ENCODE measurements at places on chromosomes 12 and 14.

- no peak for DNase-seq
These were observed 44.9 kb downstream of the KTN1 start for GRCh38 chr14:55624913-55625312.

DNA sequence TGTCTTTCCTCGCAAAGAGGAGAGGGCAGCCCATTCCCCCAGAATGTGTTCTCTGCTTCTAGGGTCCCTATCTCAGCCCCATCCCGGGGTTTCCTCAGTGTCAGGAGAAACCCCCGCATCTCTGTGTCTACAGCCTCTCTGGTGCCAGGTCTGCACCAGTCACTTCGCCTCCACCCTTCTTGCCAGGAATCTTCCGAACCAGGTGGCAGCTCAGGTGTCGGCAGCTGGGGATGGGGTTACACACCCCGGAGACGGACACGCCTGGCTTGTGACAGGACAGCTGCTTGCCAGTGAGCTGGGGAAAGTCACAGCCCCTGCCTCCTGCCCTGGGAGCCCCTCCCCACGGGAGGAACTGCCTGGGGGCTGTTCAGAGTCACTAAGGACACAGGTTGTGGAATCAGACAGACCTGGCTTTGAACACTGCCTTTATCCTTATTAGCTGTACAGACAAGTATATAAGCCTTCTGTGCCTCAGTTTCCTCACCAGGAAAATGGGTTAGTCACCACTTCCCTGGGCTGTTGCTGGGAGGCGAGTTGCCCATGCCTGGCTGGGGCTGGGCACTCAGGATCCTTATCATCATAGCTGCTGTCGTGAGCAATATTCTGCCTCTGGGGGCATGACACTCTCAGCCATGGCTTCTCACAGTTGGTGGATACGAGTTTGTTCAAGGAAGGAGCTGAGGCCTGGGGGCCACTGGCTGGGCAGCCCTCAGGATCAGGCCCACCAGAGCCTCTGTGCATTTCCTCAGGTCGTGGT is 10.8 kb downstream of the HIP1R start:
- DNase-seq, result no peak

DNA sequence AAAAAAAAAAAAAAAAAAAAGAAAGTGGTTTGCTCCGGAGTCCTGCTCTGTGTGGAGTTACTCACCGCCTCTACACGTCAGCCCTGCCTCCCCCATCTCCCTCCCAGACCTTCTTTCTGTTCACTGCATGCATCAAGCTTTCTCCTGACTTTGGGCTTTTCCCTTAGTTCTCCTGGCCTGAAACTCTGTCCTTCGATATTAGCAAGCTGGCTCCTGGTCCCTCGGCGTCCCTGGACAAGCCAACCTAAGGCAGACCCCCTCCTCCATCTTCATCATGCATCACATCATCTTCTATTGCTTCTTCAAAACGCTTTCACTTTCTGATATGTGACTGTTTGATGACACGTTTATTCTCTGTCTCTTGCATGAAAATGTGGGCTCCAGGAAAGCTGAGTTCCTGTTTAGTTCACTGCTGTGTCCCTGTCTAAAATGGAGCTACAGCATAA is 40.6 kb downstream of the SLC15A4 start:
- no peak for DNase-seq

DNA sequence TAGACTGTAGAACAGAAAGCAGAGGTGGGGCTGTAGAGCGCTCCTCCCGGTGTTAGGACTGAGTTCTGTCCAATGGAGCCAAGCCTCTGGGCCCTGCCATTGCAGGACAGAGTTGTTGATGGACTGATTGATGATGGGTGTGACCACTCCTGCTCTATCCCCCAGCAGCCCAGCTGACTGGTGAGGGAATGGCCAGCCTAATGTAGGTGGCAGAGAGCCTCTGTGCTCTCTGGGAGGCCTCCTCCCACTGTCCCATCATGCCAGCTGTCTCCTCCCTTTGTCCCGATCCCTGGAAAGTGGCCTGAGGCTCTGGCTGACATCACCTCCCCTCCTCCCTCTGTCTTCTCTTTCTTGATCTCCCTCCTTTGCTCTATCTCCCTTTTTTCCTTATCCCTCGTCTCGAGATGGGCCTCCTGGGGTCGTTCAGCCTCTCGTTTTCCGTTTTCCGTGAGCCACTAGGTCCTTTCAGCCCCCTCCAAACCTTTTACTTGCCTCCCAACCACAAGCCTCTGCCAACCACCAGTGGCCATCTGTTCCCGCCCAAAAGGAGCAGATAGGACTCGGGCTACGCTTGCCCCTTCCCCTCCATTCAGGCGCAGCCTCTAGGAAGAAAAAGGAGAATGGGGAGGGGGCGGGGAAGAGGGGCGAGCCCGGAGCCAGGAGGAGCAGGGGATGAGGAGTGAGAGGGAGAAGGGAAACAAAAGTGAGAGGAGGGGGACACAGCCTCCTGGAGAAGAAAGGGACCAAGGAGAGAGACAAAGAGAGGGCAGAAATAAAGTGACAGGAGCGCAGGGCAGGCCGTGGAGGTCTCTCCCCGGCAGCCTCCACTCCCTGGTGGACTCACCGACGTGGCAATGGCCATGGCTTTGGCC is 572 bp downstream of the EFS start:
- DNase-seq, result peak; percentile 85

DNA sequence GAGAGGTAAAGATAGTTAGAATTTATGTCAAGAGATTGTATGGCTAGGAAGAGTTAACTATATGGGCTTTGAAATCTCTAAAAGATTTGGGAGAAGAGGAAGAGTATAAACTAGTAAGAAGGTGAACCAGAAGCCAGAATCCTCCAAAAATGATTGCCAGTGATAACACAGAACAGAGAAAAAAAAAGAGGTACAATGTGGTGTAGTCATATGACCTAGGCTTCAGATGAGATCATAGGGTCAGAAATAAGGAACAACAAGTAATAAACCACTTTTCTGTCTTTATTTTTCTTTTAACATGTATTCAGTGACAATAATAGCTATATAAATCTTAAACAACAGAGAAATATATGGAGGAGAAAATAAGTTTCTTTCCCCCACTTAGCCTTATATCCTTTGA is 2.0 kb upstream of the NECAP1 start:
- no peak for DNase-seq

DNA sequence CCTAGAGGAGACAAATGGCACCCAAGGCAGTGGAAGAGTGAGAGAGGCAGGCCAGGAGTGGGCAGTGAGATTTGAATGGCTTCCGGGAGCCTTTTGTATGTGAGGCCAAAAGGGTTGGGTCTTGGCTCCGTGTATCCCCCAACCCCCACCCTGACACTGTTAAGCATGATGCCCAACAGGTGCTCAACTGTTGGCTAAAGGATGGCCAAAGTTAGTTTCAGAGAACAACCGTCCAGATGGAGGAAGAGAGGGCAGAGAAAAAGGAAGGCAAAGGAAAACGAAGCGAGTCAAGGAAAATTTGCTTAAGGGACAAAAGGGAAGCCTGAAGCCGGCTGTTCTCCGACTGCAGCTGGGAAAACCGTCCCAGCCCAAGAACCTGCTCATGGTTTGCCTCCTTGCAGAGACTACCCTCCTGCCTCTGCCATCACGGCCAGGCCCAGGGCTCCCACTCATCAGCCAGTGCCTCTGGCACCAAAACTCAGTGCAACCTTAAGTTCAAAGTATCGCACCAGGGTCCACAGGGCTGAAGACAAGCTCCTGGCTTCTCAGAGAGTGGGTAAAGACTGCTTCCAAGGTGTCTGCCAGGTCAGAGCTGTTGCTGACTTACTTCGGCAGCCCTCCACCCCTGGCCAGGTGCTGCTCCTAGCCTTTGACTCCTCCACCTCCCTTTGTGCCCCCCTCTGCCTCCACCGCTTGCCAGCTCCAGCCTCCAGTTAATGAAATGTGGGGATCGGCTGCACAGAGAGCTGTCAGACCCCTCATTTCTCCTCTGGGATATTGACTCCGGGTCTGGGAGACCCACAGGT is 4.2 kb upstream of the C1QL4 start:
- DNase-seq, result peak; percentile 31

GRCh38 chr12:119652665-119653064 is 15.3 kb upstream of the PRKAB1 start:
- DNase-seq, result no peak

DNA sequence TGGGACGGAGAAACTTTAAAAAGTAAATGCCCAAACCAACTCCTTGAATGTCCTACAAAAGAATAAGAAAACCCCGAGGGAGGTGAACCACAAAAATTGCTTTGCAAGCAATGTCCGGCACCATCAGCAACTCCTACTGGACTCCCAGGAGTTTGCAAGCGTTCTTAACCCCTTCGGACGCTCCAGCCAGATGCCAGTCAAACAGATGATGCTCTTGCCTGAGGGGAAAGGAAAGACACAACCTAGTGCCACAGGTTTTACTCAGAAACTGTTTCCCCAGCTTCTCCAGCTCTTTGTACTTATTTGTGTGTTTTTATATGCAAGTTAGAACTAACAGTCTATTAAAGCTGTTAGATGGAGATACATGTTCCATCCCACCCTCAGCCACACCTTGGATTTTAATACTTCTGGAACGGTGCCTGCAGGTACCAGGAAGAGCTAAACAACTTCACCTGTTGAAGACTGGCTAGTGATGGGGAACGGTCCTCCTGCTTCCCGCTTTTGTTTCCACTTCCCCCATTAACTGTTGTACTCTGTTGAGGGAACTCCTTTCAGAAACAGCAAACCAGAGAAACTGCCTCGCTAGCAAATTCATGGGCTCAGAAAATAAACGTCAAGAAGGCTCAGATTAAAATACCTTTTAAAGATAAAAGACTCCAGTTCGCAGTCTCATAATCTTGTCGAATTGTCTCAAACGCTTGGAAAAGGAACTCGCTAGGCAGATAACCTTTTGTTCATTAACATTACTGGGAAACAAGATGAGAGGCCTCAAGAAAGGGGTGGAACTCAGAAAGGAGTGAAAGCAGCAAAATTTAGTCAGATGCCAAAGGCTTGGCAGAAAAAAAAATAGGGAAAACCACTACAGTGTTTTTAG is 1.1 kb upstream of the FERMT2 start:
- peak; percentile 79 for DNase-seq

GRCh38 chr12:49960474-49961110 is 1.1 kb upstream of the AQP5 start:
- DNase-seq, result no peak

- no peak for DNase-seq
These were observed 57.2 kb upstream of the JDP2 start for GRCh38 chr14:75370416-75371205.

DNA sequence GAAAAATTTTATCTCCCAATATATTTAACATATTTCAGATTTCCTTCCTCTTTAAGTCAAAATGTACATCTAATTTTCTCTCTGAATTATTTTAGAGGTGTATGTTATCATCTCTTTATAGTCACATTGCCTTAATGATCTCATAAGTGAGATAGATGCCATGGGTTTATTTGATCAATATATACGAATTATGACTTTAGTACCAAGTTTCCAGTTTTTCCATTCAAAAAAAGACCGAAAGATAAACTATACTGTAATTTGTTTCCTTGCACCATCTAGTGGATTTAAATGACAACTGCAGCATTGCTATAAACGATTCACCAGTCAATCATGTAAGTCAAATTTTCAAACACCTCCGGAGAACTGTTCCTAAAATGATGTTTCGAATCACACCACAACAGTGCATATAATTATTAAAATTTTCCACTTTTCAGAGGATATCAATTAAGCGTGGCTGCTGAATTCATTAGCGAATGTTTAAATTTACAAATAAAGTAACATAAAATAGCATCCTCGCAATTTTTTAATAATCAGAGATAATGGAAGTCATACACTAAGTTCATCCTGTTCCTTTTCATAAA is 419 bp upstream of the ATXN7L3B start:
- peak; percentile 41 for DNase-seq

- DNase-seq, result no peak
These were observed 55.5 kb downstream of the PPP2R5E start for GRCh38 chr14:63487724-63488123.

- DNase-seq, result peak; percentile 44
These were observed 506.4 kb downstream of the MED13L start for GRCh38 chr12:115771065-115771464.

DNA sequence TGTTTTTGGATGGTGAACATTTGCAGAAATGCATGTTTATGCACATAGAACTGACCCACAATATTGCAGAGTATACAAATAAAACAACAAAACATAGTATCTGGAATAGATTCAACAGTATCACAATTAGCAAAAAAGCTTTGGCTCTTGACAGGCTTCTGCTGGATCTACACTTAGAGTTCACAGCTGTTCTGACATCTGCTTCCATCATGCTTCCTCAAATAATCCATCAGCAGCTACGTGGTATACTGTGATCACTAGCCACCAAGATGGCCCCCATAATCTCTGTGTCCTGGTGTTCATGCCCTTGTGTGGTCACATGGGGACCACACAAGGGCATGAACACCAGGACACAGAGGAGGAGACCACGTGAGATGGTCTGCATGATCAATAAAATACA is 166.6 kb upstream of the CCDC198 start:
- DNase-seq, result no peak

DNA sequence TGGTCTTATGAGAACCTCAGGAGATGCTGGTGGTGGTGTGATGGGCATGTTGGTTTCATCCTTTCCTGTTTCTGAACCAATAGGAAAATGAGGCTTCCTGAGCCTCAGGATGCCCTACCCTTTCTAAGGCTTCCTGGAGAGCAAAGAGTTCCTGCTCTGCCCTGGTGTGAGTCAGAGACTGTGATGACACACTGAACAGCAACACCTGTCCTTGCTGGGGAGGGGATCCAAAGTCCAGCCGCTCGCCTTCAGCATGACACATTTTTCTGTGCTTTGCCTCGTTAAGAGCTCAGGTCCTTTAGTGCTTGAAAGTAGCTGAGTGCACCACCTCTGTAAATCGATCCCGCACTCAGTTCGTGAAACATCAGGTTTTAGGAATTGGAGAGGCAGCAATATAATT is 116.0 kb downstream of the CACNA1C start:
- DNase-seq, result no peak

GRCh38 chr14:20624495-20625070 is 16.9 kb downstream of the OR6S1 start:
- DNase-seq, result peak; percentile 76

- DNase-seq, result no peak
These were observed 20.7 kb downstream of the ZDHHC17 start for GRCh38 chr12:76784600-76785051.

- no peak for DNase-seq
These were observed 88.8 kb downstream of the ATXN7L3B start for GRCh38 chr12:74626397-74626796.

DNA sequence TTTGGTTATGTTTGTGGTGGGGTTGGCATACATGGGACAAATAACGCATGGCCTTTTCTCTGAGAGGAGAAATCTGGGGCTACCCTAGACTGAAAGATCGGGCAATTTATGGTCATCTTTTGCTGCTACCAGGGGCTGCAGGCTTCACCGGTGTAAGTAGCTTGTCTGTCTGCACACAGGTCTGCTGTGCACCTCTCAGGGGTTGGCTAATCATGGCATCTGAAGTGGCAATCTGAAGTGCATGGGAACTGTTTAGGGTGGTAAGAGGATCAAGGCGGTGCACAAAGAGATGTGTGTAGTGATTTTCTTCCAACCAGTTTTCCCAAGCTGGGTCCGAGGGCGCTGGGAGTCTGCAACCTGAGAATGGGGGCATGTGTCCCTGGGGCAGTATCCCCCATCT is 141.3 kb downstream of the EMP1 start:
- no peak for DNase-seq

- DNase-seq, result peak; percentile 78
These were observed 20.5 kb downstream of the SARNP start for GRCh38 chr12:55797068-55797467.

GRCh38 chr14:25431211-25432076 is 381.5 kb upstream of the STXBP6 start:
- DNase-seq, result peak; percentile 58
